ENCODE measurements at places on chromosomes 1 and 21. TPM values are rescaled to one million over a fixed set of nuclear protein-coding genes. Genes with fewer than 3 reads are reported as not detected.

Gene DMRTA2
- 1.5 TPM for polyA plus RNA-seq

Gene CFAP45
- polyA plus RNA-seq: 0.44 TPM

Gene BSND
- polyA plus RNA-seq: not detected

Gene CELA2B
- polyA plus RNA-seq: not detected

Gene ATP6V1G3
- not detected for polyA plus RNA-seq

Gene ROR1
- polyA plus RNA-seq: 1.1 TPM

Gene NBPF6
- polyA plus RNA-seq: not detected

Gene GBP6
- polyA plus RNA-seq: 344 TPM

Gene ST6GALNAC3
- 0.27 TPM for polyA plus RNA-seq

Gene NMNAT1
- 4.2 TPM for polyA plus RNA-seq

Gene ANGPTL1
- polyA plus RNA-seq: 3.3 TPM

Gene SYT11
- polyA plus RNA-seq: 0.99 TPM

Gene CALML6
- 0.83 TPM for polyA plus RNA-seq

Gene KIF14
- 0.85 TPM for polyA plus RNA-seq
